NCI-H2081 treated with DMSO at 0.1 percent for 48 hours (cell line): ENCODE measurements at places on chromosomes 4 and X.

- DNase-seq: no peak
These were observed 371.6 kb downstream of the INPP4B start for GRCh38 chr4:142474398-142475087.

GRCh38 chrX:23483396-23483795 is 148.7 kb downstream of the PTCHD1 start:
- no peak for DNase-seq

GRCh38 chr4:6078560-6078959 is 60.3 kb upstream of the C4orf50 start:
- no peak for DNase-seq

GRCh38 chr4:61320154-61320553 is 120.0 kb downstream of the ADGRL3 start:
- no peak for DNase-seq

DNA sequence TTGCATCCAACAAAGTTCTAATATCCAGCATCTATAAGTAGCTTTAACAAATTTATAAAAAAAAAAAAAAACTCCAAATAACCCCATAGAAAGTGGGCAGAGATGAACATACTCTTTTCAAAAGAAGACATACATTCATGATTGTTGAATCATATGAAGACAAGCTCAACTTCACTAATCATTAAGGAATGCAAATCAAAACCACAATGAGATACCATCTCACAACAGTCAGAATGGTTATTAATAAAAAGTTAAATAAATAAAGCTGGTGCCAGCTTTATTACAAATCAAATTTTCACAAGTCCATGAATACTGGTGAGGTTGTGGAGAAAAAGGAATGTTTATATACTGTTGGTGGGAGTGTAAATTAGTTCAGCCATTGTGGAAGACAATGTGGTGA is 592.0 kb downstream of the IQCM start:
- no peak for DNase-seq

DNA sequence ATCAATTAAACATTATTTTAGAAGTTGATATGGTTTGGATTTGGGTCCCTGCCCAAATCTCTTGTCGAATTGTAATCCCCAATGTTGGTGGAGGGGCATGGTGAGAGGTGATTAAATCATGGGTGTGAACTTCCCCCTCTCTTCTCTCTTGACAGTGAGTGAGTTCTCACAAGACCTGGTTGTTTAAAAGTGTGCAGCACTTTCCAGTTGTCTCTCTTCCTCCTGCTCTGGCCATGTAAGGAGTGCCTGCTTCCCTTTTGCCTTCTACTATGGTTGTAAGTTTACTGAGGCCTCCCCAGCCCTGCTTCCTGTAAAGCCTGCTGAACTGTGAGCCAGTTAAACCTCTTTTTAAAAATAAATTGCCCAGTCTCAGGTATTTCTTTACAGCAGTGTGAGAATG is 141.4 kb downstream of the GALNTL6 start:
- no peak for DNase-seq

DNA sequence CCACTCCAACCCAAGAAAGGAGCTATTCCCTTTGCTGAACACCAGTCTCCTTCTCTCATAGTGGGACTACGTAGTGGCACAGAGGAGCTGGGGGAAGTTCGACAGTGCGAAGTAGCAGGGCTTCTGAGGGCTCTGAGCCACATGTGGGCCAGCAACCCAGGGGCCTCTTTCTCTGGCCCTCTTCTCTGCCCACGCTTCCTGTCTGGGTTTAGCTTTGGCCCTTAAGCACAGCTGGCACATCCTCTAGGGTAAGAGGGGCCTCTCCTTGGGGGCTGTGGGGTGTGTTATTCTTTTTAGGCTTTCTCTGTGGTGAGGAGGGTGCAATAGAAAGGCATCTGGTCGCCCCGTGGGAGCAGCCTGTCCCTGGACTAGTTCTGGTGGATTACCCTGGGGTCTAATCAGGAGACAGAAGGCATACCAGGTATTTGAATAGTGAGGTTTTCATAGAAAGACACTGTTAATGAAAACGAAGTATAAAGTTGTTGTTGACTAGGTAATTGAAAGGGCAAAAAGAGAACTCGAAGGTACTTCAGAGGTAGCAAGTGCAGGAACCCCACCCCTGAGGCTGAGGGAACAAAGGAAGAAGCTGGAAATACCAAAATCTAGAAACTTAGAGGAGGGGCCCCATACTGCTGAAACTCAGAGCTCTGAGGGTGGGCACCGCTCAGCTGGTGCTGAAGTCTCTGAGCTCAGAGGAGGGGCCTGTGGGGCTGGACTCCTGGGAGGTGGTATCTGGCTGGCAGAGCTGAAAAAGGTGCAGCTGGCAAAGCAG is 151.9 kb upstream of the RPS6KA3 start:
- DNase-seq: no peak

- no peak for DNase-seq
These were observed 127.9 kb upstream of the AR start for GRCh38 chrX:67415937-67416336.

GRCh38 chr4:71827826-71828225 is 43.9 kb upstream of the GC start:
- no peak for DNase-seq

- no peak for DNase-seq
These were observed 137.2 kb upstream of the PGRMC2 start for GRCh38 chr4:128424527-128425497.

- DNase-seq: no peak
These were observed 354.8 kb downstream of the MID1IP1 start for GRCh38 chrX:39156051-39156450.

DNA sequence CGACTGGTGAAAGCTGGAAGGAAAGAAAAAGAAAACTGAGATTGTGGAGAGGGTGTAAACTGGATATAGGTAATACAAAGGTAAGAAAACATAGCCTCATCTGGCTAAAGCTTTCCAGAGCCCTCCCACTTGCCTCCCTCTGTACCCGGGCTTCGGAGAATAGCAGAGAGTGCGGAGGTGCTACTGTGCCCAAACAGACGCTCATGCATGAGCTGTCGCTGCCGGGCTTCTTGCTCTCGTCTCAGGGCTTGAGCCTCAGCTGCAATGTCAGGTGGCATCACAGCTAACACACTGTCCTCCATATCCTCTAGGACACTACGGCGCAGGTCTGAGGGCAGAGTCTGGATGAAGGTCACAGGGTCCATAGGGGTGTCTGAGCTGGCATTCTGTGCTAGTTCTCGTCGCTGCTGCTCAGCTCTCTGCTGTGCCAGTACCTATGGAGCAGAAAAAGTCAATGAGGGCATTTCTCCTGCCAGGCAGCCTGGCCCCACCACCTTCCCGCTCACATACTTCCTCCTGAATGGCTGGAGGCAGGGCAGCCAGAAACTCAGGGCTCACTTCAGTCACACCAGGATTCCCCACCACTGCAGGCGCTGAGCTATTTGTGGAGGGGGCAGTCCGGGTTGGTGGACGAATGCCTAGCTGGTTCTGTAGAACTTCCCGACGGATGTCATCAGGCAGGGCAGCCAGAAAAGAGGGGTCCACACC is 116.7 kb upstream of the HSD17B10 start:
- DNase-seq: no peak

GRCh38 chr4:102717448-102718092 is 43.2 kb downstream of the MANBA start:
- DNase-seq: no peak

- DNase-seq: no peak
These were observed 197.1 kb downstream of the RASL11B start for GRCh38 chr4:53059256-53059655.

GRCh38 chr4:182873289-182873688 is 43.9 kb downstream of the DCTD start:
- no peak for DNase-seq

DNA sequence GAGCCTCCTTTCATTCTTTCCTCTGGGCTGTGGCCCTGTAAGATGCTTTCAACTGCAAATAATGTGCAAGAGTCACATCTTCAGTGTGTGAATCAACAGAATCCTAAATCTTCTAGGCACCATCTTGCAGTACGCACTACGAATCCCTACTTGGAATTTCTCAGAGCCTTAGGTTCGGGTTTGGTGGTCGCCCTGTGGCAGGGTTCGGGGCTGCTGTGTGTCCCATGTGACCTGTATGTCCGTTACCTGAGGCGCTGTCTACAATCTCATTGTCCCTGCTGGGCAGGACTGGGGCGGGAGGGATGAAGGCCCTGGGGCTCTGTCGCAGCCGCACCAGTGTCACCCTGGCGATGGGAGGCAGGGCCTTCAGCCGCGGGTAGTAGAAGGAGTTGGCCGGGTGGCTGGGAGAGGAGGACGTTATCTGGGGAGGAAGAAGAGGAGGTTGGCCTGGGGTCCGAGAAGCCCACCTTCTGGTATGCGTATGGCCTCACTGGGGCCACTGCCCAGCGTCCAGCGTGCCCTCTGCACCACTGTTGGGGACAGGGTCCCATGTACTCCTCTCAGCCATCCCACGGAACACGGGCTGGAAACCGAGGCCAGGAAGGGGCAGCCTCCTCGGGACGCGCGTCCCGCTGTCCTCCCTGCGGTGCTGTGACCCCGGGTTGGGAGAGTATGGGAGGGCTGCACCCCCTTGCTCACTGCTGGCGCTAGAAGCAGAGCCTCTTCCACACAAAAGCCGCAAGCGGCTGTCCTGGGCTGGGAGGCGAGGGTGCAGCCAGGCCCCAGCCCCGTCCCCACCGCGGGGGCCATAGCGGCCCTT is 2.0 kb downstream of the SPON2 start:
- no peak for DNase-seq

DNA sequence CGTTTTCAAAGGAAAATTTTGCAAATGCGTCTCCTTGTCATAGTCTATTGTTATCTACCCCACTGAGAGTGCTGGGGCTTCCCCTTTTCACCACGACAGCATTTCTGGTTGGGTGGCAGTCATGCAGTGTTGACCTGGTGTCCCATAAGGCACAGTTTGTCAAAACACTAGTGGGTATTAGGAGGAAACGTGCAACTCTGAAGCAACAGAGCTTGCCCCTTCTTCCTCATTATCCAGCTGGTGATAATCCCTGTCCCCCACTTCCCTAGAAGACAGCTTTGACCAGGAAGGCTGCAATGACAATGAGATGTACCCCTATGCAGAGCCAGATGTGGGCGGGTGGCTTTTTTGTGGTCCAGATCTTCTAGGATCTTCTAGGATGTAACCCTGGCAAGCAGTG is 1.8 kb downstream of the TBC1D1 start:
- DNase-seq: no peak

DNA sequence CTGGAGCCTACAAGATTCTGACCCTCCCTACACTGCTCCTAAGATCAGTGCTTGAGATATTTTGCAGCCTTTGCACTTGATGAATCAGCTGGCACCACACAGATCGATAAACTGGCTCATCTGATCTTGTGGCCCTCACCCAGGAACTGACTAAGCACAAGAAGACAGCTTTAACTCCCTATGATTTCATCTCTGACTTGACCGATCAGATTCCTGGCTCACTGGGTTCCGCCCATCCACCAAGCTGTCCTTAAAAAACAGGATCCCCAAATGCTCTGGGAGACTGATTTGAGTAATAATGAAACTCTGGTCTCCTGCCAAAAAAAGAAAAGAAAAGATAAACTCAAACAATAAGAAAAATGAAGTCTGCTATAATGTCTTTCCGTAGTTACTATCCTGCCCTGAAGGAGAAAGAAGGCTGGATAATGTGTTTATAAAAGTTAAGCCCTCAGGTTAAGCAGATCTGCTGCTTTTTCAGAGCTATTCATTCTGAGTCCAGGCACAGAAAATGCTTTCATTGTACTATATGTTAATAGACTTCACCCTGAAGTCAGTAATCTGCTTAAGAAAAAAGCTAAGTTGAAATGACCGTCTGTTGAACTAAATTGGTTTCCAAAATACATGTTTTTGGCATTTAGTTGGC is 795.2 kb downstream of the TRIML1 start:
- DNase-seq: no peak

DNA sequence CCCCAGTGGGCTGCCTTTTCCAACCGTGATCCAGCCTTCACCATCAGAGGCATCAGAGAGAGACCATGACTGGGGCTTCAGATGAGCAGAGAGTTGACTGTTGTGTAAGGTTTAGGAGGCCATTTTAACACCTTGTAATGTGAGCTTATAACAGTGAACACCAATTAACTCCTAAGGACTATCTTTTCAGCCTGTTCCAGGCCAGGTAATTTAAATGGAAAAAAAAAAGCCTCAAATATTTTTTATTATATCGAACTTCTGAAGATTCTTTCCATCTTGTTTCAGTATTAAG is 13.3 kb upstream of the ELOVL6 start:
- DNase-seq: no peak

DNA sequence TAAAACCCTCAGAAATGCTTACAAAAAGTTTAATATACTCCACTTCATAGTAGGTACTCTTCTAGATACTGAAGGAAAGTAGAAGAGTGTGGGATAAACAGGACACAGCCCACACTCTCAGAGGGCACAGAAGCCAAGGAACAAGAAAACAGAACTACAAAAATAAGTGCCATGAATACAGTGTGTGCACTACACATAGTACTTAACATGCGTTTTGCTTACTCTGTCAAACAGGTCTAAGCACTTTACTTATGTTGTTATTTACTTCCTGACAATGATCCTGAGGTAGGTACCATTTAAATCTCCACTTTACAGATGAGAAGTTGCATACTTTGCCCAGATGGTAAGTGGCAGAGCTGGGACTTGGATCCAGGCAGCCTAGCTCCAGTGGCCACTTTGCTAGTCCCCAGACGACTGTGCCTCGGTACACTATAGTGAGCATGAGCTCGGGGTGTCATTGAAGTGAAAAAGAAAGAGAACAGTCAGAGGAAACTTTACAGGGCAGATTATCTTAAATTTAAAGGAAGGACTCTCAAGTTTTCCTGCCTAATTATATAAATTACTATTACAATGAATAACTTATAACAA is 120.3 kb downstream of the BANK1 start:
- DNase-seq: no peak

DNA sequence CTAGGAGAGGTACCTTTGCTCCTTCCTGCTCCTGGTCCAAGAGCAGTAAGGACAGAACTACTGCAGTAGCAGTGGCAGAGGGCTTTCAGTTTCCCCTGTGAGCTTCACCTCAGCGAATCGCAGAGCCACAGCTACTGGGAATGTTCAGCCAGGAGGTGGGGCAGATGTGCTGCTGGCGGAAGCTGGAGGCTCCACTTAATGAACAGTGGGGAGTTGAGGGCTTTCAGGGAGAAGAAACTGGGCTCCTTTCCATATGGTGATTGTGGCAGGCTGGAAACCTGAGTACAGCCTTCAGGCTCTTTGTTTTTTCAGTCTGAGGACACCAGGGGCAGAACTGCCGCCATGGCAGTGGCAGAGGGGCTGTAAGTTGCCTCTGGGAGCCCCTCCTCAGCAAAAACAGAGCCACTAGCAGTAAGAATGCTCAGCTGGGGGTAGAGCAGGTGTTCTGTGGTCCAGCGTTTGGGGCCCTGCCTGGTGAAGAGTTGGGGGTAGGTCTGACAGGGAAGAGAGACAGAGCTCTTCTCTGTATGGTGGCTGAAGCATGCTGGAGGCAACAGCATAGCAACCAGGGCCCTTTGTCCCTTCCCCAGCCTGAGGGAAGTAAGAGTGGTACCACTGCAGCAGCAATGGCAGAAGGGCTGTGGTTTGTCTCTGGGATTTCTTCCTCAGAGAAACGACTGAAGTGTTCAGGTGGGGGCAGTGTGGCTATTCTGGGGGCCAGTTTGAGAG is 106.0 kb upstream of the GRXCR1 start:
- peak; percentile 37 for DNase-seq

GRCh38 chr4:7625071-7625470 is 190.3 kb upstream of the PSAPL1 start:
- DNase-seq: no peak
